ENCODE measurements at places on chromosomes 3 and 15.
A peak's percentile ranks its signal among the peaks of the same experiment; 100 is the strongest.

GRCh38 chr3:46024131-46024530 lies 3.2 kb downstream of the XCR1 start:
- DNase-seq = no peak

DNA sequence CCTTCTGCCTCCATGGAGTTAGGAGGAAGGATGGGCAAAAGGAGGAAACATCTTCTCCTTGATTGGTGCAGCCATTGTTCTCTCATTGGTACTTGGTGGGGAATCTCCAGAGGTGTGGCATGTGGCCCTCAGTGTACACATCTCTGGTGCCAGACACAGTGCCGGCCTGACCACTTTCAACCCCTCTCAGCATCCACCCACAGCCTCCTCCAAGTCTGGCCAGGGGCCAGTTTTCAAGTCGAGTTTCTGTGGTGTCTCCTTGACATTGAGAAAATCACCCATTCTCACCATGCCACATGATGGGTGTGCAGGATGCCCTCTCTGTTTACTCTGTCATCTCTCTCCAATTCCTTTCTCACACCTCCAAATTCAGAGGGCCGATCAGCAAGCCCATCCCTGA lies 12.8 kb upstream of the FSIP1 start:
- DNase-seq = no peak

DNA sequence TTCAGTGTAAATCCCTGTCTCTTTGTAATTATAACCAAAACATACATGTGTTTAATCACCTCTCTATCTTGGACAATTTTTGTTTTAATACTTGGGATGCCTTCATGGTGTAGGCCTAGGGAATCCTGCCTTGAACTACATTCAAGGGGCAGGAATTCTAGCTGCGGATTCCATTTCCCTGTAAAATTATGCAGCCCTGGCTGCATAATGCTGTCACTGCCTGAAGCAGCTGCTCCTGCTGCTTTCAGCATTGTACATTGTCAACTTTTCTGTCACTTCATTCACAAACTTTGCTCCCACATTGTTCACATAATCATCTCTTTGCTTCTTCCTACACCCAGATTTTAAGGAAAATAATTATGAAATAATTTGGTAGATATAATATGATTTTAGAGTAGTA lies 638.7 kb downstream of the RBMS3 start:
- DNase-seq = no peak

GRCh38 chr3:36482256-36482655 lies 102.0 kb downstream of the STAC start:
- no peak for DNase-seq

DNA sequence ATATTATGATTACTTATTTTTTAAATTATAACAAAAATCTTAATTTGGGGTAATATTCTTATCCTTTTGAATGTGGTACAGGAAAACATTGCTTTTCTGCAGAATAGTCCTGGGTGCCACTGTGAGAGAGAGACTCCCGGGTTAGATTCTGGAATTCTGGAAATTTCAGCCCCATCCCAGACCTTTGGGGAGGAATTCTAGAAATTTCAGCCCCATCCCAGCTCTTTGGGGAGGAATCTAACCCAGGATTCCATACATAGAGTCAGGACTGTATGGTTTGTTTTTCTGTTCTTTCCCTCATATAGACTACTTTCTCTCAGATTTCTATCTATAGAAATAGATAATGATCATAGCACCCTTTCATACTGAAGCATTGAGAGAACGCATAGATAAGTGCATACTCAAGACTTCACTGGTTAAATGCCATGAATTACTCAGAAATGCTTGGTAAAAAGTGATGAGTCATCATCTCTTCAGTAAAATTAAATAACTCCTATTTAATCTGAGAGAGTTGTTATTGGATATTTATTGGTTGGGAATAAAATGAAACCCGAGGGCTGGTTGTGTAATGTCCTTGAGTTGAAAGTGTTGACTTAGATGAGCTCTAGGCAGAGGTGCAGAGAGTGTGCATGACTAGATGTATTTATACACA lies 8.3 kb downstream of the EIF2AK4 start:
- DNase-seq = no peak

- DNase-seq = peak; percentile 50
Observed at GRCh38 chr3:53269888-53270880, 14.4 kb upstream of the TKT start.

DNA sequence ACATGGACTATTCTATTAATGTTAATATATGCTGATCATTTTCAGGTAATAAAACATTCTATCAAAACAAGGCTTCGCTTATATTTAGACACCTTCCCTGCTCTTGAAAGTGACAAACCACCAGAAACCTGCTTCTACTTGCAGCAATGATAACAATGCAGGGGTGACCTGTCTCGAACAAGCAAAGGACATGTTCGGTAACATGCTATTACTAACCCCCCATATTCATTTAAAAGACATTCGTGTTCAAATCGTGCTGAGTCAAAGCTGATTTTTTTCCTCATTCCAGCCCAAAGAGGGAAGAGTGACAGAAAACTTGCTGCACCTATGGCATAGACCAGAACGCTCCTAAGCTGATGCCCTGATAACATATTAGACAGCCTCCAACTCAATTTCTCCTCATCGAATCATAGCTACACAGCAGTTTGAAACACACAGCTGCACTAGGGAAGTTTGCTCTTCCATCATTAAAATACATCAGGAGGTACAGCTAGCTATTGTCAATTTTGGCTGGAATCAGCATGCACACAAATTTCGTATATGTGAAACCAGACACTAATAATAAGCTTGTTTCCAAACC lies 341.5 kb downstream of the FOXP1 start:
- DNase-seq = no peak

Measured in DND-41 (cell line).